Frontal cortex (tissue), 4 donors: ENCODE measurements at places on chromosomes 2 and 18.

DNA sequence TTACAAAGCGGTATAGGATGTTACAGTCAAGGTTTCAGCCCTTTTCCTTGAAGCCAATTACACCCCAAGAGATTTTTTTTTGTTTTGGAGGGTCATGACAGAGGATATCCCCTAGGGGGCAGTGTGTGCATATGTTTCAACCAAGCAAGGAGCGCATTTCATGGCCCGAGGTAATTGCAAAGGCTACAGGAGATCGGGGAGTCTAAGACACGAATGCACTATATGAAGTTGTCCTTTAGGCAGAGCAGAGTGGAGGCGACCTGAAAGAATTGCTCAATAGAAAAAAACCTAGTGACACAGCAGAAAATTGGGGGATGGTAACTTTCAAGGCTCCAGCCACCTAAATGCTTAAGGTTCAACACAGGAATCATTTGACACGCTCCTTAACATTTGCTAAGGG, 219.8 kb upstream of the PARD3B start:
- peak; percentile 51 for DNase-seq

- peak; percentile 42 for DNase-seq
Measured at GRCh38 chr2:45823723-45824206, 172.3 kb downstream of the PRKCE start.

GRCh38 chr2:190451561-190452176, 43.5 kb downstream of the MFSD6 start:
- no peak for DNase-seq

- no peak for DNase-seq
Measured at GRCh38 chr2:170201734-170202393, 23.9 kb downstream of the MYO3B start.

- DNase-seq = no peak
Measured at GRCh38 chr2:66915237-66915636, 480.3 kb downstream of the MEIS1 start.

DNA sequence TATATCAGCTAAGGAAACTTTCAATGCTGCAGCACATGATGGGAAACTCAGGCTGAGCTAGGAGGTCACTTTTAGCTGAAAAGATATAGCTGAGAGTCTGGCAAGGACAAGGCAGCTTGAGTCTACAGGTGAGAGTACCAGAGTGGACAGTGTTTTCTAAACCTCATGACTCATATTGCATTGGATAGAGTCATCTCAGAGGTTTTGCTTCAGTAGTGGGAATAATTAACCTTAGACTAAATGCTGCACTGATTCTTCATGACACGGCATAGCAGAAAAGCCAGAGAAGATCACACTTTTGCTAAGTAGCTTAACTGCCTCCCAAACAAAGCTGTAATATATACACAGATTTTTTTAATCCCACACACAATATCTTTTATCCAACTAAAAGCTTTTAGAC, 865.0 kb upstream of the CDH2 start:
- no peak for DNase-seq

GRCh38 chr18:70374154-70374553, 85.3 kb downstream of the SOCS6 start:
- no peak for DNase-seq

DNA sequence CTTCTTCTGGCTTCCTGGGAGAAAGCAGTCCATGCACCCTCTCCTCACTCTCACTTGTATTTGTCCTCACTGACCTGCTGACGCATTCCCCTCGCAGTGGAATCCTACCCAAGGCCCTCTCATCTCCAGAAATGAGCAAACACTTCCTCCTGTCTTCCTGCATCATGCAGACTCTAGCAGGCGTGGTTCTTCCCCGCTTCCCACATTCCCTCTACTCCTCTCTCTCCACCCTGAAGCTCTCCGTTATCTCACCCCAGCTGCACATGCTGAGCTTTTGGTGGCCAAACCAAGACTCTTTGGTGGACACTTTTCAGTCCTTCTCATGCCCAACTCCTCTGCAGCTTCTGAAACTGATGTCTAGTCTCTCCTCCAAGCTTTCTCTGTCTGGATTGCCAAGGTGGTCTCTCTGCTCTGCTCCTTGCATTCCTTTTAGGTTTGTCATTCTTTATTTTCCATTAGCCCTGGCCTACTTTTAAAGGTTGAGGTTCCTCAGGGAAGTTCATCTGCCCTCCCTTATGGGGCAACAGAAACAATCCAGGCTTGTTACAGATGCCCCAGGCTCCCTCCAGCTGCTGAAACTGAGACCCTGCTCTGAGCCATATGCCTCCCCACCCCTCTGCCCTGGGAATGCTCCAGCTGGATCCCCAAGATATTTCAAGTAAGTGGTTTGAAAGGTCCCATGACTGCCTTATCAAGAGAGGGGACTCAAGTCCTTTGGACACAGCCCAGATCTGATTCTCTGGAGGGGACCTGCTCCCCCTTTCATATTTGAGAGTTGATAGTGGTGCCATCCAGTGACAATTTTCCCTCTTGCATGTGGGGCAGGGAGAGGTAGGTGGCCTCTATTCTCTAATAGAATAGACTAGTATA, 835 bp upstream of the IL18RAP start:
- no peak for DNase-seq

- DNase-seq = no peak
Measured at GRCh38 chr2:10390369-10390801, 57.7 kb downstream of the ODC1 start.

- DNase-seq = no peak
Measured at GRCh38 chr2:240876475-240877251, 8.0 kb downstream of the AGXT start.

DNA sequence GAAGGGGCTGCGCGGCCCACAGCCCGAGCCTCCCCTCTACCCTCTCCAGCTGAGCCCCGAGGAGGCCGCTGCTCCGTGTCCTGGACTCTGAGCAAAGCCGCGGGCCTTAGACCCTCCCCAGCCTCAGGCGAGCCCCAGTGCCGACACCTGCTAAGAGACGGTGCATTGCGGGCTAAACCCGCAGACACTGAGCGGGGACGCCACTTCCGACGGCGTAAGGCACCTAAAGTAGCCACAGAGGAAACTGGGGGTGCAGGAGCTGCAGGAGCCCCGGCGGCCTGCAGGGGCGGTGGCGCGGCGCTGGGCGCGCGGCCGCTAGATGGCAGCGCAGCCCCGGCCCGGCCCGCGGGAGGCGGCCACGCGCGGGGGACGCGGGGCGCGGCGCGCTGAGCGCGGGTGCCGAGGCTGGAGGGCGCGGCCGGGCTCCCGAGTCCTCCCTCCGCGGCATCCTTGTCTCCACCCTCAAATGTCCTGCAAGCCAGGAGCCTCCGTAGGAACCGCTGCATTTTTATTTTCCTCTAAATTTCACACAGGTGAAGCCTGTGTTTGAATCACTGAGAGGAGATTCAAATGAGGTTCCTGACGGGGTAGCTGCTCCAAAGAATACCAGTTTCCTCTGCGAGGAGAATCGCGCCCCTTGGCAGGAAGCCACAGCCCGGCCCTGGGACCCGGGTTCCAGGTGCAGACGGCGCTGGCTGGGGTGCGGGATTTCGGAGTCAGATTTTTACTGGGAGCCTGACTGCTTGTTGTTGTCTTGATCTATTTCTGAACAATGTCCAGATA, 650.5 kb downstream of the GALR1 start:
- peak; percentile 71 for DNase-seq

- no peak for DNase-seq
Measured at GRCh38 chr2:53403792-53404413, 363.7 kb upstream of the CHAC2 start.

DNA sequence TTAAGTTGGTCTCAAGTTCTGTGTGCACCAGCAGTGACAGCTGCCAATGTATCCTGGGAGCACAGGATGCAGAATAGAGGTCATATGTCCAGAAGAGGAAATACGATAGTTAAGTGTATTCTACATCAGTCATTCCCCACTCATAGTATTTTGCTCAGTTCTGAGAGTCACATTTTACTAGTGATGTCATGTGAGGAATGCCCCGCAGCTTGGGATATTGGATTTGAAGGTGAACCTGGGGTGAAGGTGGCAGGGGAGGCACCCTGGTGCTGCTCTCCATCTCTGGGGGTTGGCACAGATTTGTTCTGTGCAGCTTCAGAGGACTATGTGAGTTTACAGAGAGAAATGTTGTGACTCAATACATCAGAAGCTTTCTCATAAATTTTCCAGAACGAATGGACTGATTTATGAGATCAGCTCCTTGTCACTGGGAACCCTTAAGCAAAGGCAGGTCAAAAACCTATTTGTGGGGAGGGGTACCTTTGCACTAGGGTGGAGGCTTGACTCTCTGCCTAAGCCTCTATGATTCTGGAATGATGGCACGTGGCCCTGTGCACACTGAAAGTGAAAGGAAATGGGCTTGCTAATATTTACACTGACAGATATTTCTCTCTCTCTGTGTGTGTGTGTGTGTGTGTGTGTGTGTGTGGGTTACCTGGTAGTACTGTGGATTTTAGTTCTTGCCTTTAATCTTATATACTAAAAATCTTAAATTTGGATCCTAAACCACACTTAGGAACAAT, 95.9 kb downstream of the NEB start:
- no peak for DNase-seq

DNA sequence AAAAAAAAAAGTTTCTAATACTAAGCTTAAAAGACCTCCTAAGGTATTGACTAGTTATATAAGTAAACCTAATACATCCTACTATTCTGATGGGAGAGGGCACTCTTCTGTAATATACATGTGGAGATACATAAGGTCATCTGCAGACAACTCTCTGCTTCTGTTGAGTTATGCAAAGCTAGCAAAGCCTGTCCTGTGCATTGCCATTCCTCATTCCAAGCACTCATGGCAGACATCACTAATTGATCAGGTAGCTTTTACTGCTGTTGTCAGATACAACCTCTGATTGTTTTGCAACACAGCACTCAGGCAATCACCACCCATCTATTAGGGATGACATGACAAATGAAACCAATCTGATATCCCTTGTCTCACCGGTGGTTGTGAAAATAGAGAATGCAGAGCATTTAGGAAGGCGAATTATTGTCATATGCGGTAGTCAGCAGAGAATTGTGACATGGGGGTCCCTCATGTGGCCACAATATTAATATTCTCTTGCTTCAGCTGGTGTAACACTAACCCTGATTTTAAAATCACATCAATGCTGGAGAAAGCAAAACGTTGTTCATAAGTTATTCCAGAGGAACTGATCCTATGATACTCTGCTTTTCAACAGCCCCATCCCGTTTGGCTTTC, 416.5 kb upstream of the GYPC start:
- DNase-seq = no peak
